ENCODE measurements at places on chromosomes 4 and X. TPM values are rescaled to one million over a fixed set of nuclear protein-coding genes. Genes with fewer than 3 reads are reported as not detected.

PCDH11X gene
- 1.2 TPM for total RNA-seq

PPM1K gene
- 7.3 TPM for total RNA-seq

GAGE1 gene
- total RNA-seq: not detected

HGFAC gene
- 0.10 TPM for total RNA-seq

SLC9B1 gene
- not detected for total RNA-seq

PDE6B gene
- total RNA-seq: 1.9 TPM

SEC31A gene
- 132 TPM for total RNA-seq

GPR82 gene
- total RNA-seq: not detected

TCEAL7 gene
- total RNA-seq: 8.7 TPM

PCDH19 gene
- total RNA-seq: 0.64 TPM

ZNF330 gene
- total RNA-seq: 40.5 TPM

STOX2 gene
- 2.4 TPM for total RNA-seq

IL1RAPL2 gene
- total RNA-seq: not detected

LIN54 gene
- total RNA-seq: 13.9 TPM

ARX gene
- total RNA-seq: not detected

PCYT1B gene
- total RNA-seq: 0.46 TPM

ANXA10 gene
- 1.7 TPM for total RNA-seq

GEMIN8 gene
- 7.7 TPM for total RNA-seq

PTCHD1 gene
- total RNA-seq: 3.0 TPM

DNA sequence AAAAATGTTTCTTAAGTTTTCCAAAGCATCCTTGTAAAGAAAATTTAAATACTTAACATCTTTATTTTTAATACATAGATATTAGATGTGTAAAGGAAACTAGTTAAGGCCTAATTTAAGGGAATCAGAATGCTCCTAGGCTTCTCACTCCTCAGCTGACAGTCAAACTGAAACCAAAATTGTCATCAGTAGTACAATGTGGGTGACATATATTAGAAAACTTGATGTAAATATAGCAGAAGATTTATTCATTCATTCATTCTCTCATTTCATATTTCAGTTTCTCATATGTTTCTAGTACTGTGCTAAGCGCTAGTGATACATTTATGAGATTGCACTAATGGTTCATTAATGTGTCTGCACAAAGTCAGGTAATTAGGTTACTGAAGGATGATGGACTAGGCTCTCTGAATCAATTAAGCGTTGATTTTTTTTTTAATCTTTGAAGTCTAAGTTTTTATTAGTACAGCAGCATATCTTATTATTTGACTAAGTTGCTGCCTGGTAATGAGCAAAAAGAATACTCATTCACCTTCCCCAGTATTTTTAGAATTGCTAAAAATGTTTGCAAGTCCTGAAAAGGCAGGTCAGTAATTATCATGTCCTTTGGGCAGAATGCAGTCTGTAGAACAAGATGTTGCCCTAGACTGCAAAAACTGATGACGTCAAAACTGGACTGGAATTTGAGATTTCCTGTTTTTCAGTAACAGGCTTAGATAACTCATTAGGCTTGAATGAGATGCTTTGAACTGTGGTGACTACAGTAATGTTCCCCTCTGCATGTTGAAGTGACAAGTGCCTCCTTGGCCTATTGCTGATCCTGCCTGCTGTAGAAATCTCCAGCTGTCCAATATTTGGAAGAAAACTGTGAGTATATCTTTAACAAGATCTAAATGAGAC is 128.7 kb downstream of the ARHGAP24 start:
- no peak for DNase-seq

- no peak for DNase-seq
Measured at GRCh38 chr4:139227729-139228404, 50.8 kb upstream of the ELF2 start.

GRCh38 chr4:7608046-7608445 is 173.3 kb upstream of the PSAPL1 start:
- no peak for DNase-seq

GRCh38 chr4:81796790-81797528 is 325.3 kb upstream of the RASGEF1B start:
- no peak for DNase-seq

GRCh38 chr4:170949084-170949483 is 859.3 kb upstream of the AADAT start:
- DNase-seq: no peak

- DNase-seq: no peak
Measured at GRCh38 chr4:153927451-153927850, 138.6 kb upstream of the SFRP2 start.

DNA sequence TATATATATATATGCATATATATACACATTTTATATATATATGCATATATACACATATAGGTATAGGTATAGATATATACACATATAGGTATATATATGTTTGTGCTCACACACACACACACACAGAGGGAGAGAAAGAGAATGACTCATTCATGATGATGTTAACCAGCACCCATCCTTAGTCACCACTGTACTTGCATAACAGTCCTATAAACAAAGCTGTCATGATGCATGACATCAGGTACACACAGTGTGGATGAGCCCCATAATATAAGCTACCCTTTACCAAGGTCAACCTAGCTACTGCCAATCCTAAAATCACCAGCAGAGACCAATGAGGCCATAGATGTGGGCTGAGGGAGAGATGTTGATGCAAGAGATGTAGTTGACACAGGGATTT is 1408.0 kb downstream of the RAPGEF2 start:
- peak; percentile 67 for DNase-seq

DNA sequence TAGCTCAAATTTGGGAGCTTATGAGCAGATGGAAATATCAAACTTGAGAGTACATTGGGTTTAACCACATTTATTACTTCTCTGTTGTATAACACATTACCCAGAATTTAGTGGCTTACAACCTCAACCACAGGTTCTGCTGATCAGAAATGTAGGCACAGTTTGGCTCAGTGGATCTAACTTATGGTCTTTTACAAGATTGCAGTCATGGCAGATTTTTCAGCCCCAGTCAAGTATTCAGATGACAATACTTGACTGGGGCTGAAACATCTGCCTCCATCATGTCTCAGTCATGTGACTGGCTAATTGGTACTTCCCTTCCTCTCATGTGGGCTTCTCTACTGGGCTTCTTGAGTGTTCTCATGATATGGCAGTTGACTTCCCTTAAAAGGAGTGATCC is 44.0 kb upstream of the ADAD1 start:
- DNase-seq: no peak

DNA sequence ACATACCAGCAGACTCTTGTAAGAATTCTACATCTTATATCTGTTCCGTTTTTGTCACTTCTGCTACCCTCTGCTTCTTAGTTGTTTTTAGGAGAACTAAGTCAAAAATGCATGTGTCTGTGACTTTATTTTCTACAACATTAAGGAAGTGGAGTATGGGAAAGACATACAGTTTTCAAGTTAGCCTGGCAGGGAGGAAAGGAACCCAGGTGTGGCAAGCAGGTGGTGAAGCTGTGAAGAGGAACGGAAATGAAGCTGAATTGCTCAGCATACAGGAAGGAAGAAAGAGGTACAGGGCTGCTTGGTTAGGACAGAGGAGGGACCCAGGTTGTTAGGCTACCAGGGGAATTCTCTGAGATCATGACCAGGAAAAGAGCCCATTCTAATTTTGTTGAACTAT is 9.4 kb downstream of the GPRIN3 start:
- no peak for DNase-seq

GRCh38 chr4:143184217-143184502 is 557 bp upstream of the USP38 start:
- DNase-seq: no peak

DNA sequence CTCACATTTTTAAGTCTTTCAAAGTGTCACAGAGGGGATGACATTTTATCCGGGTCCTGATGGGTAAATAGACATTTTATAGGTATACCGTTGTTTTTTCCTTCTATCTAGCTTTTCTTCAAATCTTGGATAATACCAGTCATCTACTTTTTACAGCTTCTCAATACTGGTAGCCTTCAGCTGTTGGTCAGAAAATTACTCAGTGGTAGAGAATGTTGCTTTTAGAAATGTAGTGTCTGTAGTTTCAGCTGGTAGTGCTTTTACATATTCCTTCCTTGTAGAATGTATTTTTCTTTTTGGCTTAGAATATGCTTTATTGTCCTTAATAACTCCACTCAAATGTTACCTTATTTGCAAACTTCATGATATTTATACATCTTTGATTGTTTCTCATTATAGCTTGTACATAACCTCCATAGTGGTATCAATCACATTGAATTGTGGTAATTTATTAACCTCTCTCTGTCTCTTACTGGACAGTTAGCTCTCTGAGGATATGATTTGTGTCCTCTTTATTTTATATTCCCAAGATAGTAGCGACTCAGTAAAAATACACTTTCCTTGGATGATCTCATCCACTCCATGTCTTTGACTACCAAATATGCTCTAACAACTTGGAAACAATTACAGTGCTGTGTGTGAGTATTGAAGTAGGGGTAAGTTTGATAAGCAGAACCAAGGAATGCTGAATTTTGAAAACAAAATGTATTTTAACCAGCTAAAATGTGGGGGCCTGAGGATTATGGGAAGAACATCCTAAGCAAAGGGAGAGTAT is 53.8 kb downstream of the RAP1GDS1 start:
- DNase-seq: no peak

DNA sequence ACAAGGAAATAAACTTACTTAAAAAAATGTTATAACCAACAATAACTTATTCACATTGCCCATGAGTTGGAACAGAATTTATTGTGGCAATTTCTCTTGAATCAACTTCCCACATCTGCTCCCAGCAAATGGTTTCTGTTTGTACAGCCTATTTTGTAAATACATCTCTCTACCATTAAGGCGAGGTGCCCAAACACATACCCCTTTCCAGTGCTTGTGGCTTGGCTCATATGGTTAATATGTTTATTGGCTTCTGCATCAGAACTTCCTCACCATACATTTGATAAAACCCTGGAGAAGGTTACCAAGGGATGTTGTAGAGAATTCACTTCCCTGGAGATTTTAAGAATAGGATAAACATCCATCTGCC is 207.1 kb downstream of the SOWAHB start:
- DNase-seq: no peak

DNA sequence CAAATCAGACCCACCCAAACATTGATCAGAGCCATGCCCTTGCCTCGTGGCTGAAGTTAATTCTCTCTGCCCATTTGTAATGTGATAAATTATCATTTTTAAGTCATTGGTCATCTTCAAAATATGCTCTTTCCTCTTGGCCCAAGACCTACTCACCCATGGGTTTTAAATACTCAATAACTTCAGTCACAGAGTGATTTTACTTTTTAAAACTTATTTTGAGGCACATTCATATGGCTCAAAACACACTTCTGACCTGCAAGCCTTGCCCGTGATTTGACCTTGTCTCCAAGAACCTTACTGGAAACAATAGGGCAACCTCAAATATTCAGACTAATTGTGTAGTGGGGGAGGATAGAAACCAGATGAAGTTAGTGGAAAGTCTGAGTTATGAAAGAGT is 176.2 kb upstream of the LNX1 start:
- DNase-seq: no peak

GRCh38 chrX:118152721-118153120 is 36.1 kb upstream of the KLHL13 start:
- no peak for DNase-seq

GRCh38 chrX:101642093-101642492 is 17.6 kb downstream of the ARMCX2 start:
- DNase-seq: no peak

DNA sequence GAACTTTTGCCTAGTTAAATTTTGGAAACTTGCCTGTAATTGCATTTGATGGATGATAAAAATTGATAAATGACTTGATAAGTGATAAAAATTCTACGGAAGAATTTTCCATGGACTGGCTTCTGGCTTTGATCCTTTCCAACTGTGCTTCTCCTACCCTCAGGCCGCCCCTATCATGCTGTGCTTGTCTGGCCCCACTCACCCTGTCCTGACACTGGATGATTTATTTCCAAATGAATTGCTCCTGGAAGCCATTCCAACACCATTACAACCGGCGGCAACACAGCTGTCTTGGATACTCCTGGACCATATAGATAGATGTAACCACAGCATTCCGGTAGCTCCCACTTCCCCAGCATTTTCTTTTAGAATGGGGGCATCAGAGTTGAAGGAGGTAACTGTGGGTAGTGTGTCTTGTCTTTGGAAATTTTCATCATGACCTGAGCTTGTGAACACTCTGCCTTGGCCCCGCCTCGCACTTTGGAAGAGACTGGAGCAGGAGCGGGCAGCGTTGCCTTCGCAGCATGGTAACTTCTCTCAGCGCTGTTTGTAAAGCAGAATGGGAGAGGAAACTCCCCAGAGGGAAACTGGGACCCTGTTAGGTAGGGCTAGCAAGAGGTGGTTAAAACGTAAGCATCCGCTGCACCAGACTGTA is 77.4 kb downstream of the TBL1X start:
- no peak for DNase-seq

- no peak for DNase-seq
Measured at GRCh38 chr4:173333658-173334084, 487 bp downstream of the HMGB2 start.

DNA sequence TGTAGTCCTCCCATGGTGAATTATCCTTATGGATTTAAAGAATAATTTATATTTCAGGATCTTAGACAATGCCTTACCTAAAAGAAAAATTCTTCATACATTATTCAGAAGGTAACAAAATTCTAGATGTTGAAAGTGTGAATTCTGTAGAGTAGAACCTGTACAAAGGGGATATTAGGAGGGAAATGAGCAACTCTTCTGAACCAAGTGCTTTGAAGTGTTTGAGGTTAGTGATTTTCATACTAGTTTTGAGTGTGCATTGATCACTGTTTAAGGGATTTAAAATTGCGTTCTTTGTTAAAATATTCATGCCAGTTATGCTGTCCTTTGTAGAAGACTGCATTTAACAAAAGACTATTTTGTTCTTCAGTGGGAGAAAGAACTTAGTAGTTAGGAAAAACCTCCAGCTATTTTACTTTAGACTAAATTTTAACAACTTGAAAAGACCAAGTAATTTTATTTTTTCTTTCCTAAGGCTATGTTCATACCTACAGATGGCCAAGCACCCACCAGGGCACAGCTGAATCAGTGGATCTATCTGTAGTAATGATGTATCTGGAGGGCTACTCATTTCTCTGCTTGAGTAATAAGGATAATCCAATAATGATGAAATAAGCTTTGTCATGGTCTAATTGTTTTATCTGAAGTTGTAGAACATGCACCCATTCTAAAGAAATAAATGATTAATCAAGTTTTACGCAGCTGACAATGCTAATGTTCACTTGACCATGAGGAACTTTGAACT is 134.3 kb upstream of the RPS6KA6 start:
- no peak for DNase-seq

- no peak for DNase-seq
Measured at GRCh38 chr4:188989371-188989770, 850.1 kb downstream of the TRIML1 start.

DNA sequence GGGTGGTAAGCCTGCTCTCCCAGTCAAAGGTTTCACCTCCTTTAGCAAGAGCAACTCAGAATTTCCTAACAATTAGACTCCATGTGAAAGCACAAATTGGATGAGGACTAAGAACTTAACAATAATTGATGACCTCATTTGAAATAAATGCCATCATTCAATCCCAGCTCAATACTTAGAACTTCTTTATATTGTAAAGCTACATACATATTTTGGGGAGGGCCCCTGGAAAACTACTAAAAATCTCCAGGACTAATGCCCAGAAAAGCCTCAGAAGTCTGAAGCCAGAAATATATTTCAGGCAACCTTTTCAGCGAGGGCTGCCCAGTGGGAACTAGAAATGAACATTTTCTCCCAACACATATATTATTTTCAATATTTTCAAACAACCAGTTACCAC is 38.1 kb downstream of the AMOT start:
- no peak for DNase-seq

- no peak for DNase-seq
Measured at GRCh38 chr4:48604527-48604926, 114.5 kb downstream of the ZAR1 start.

Data from H4 (cell line).